ENCODE measurements at places on chromosomes 5 and 9. TPM values are rescaled to one million over a fixed set of nuclear protein-coding genes. Genes with fewer than 3 reads are reported as not detected.

Gene SPINK7
- total RNA-seq: not detected

Gene TNFSF8
- total RNA-seq: not detected

Gene PCDHB5
- 2.3 TPM for total RNA-seq

Gene CAVIN4
- total RNA-seq: 1.1 TPM

Gene COL23A1
- 0.08 TPM for total RNA-seq

Measured in smooth muscle cell of the coronary artery (primary cell).